Caki2 (cell line): ENCODE measurements at places on chromosomes 5 and 9. TPM values are rescaled to one million over a fixed set of nuclear protein-coding genes. Genes with fewer than 3 reads are reported as not detected.

DNA sequence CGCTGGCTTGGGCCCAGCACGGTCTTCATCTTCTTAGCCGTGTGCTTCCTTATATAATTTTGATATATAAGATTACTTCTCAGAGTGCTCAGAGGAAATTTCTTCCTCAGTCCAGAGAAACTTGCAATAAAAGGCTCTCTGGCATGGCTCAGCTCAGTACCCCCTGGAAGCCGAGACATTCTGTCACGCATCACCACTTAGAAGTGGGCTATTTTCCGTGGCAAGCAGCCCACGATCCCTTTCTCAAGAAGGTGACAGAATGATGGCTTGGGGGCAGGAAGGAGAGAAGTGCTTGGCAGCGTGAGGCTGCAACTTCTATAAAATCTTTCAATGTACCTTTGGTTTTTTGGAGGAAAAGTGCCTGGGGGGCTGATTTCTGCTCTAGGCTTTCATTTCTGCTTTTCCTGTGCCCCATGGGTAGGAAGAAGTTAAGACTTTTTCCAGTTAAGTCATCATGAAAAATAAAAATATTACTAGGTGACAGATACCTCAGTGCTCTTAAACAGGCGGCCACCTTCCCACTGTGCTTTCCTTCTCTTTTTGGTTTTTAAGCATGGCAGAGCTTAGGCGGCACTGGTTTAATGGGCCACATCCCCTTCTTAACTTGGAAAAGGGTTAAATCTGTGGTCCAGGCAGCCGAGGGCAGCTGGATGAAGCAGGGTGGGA, 104.6 kb downstream of the MVB12B start:
- no peak for DNase-seq

- DNase-seq: no peak
These were observed 162.0 kb downstream of the RGS3 start for GRCh38 chr9:113625486-113625885.

DNA sequence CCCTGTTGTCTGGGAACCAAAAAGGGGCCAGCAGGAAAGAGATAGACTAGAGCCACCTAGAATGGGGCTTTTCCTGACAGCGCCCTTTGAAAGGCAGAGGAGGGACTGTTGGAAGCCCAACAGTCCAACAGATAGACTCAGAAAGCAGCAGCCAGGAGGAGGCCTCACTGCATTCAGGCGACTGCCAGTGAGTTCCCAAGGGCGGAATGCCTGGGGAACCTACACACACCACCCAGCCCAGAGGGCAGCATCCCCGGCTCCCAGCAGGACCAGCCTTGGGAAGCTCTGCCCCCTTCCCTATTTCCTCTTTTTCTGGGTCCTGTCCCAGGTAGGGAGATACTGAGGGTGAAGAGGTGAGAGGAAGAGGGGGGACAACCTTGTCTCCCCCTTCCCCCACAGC, 192.4 kb upstream of the KLF4 start:
- DNase-seq: no peak

- no peak for DNase-seq
These were observed 6.0 kb upstream of the RBM22 start for GRCh38 chr5:150706776-150707390.

DNA sequence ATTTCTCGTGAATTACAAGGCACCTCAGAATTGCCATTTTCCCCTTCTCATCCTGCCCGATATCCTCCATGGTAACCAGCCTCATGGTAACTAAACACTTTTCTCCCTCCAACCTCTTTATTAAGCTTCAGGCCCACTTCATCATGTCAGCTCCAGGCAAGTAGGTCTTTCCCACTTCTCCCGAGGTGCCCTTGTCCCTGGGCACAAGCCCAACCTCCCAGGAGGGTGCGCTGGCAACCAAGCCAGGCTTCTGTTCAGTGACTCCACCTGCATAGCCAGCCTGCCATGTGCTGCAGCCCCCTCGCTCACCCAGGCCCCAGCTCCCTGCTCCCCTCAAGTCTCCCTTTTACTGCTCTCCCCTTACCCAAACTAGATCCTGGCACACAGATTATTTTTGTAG, 47.4 kb upstream of the AFAP1L1 start:
- DNase-seq: no peak

- DNase-seq: no peak
These were observed 17.5 kb upstream of the ALDH1B1 start for GRCh38 chr9:38374847-38375571.

- peak; percentile 43 for DNase-seq
These were observed 16.1 kb downstream of the IFNE start for GRCh38 chr9:21465859-21466518.

GRCh38 chr5:173304591-173304988, 23.6 kb downstream of the STC2 start:
- no peak for DNase-seq

- no peak for DNase-seq
These were observed 119.7 kb upstream of the TARS1 start for GRCh38 chr5:33321026-33321425.

- DNase-seq: peak; percentile 34
These were observed 85.9 kb downstream of the SETX start for GRCh38 chr9:132268725-132269352.

- peak; percentile 6 for DNase-seq
These were observed 16.2 kb downstream of the SIL1 start for GRCh38 chr5:139181835-139182452.

GRCh38 chr9:121121582-121122087, 46.9 kb downstream of the CNTRL start:
- peak; percentile 85 for DNase-seq

DNA sequence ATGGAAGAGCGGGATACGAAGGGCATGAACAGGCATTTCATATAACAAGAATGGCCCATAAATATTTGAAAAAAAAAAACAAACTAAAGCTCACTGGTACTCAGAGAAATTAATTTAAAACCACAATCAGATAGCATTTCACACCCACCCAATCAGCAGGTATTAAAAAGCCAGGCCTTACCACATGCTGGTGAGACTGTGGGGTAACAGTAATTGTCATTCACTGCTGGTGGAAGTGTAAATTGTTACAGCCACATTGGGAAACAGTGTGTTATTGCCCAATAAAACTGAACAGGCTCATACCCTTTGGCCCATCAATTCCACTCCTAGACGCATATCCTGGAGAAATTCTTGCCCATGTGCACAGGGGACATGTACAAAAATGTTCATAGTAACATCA, 66.0 kb downstream of the PLAC8L1 start:
- DNase-seq: no peak

DNA sequence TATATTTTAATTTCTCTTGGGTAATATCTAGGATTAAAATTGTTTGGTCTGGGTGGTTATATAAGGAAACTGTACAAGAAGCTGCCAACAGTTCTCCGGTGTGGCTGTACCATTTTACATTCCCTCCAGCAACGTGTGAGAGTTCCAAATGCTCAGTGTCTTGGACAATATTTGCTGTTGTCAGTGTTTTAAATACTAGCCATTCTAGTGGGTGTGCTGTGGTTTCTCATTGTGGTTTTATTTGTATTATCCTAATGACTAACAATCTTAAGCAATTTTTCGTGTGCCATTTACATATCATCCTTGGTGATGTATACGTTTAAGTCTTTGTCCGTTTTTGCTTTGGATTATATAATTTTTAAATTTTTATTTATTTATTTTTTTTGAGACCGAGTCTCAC, 34.0 kb downstream of the TNFSF15 start:
- no peak for DNase-seq

DNA sequence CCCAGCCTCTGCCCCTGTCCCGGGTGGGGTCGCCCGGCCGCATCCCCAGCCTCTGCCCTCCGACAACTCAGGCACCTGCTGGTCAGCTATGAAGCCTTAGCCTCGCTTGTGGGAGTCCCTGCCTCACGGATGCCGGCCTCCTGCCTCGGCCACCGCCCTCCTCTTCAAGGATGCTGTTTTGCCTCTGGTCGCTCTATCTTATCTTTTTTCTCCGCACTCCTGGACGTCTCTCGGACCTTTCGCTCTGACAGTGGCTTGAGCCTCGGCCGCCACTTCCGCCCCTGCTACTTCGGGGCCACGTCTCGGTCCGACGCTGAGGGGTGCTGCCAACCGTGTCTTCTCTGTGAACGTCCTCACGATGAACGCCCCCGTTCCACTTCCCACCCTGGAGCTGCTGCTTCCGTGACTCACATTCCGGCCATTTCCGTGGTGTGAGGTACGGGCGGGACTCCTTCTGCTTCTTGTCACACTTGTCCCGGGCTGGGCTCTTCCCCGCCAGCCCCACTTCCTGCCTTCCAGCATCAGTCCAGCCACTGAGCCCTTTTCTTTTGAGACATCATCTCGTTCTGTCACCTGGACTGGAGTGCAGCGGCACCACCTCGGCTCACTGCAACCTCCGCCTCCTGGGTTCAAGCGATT, 26.3 kb downstream of the SLC9A3 start:
- no peak for DNase-seq

GRCh38 chr5:92494508-92494907, 1086.5 kb downstream of the NR2F1-AS1 start:
- no peak for DNase-seq

DNA sequence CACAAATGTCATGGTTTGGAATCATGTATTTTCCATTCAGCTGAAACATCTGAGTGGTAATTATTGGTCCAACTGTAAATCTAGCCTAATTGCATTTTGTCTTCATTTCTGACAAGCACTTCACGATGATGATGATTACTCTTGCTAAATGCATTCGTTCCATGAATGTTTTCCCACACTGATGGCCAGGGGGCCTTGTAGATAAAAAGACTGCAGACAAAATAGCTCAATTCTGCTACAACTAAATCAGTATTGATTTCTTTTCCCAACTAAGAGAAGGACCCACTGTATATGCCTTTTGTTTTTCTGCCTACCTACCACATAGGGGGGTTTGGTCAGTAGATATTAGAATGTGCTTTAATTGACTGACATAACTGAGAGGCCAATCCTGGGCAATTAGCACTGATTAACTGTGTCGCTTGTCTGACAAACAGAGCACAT, 1351.3 kb upstream of the NUDT12 start:
- DNase-seq: no peak

DNA sequence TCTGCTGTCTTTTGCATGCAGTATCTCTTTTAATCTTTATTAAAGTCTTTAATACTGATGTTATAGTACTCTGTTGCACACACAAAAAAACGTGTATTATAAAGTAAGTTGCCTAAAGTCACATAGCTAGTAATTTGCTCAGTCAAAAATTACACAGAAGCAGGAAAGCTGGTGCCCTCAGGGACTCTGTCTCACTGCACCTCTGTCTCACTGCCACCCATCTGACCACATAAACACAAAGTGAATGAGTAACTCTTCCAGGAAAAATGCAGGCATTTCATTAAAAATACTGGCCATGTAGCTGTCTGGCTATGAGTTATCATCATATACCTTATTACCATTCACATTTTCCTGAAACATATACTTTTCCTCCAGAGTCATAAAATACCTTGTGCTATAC, 591.7 kb downstream of the CSNK1G3 start:
- DNase-seq: peak; percentile 39

AGXT2 gene
- not detected in 2 replicates for total RNA-seq

DNAI1 gene
- not detected in 2 replicates for total RNA-seq

CRB2 gene
- total RNA-seq: not detected in 2 replicates

ADGRV1 gene
- total RNA-seq: 1.8 and 3.6 TPM in 2 replicates

HRCT1 gene
- 26.7 and 36.7 TPM in 2 replicates for total RNA-seq

GPSM1 gene
- 23.5 and 29.9 TPM in 2 replicates for total RNA-seq

PCDHGC5 gene
- total RNA-seq: not detected in 2 replicates

OMD gene
- total RNA-seq: not detected in 2 replicates

SOWAHA gene
- not detected in 2 replicates for total RNA-seq

PCDHA12 gene
- total RNA-seq: not detected in 2 replicates
